ENCODE measurements at places on chromosomes 16 and 17. TPM values are rescaled to one million over a fixed set of nuclear protein-coding genes. Genes with fewer than 3 reads are reported as not detected.

ATP1B2 gene
- total RNA-seq = 10.2 TPM

SLC4A1 gene
- not detected for total RNA-seq

DNA sequence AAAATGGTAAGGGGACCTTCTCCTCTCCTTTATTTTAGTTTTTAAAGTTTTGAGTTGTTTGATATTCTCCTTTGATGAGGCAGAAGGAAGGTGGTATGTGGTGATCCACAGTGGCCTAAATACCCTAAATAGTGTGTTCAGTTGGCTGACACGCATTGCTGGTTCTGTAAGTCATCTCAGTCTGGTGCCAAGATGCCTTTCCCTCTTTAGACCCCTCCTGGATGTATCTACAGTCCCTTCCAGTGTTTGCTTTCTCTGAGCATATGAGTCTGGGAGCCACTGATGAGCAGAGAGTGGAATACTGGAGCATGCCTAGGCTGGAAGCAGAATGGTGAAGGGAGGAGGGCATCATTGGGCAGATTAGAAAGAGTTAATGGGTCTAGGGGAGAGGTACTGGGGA, 64.5 kb downstream of the NEUROD2 start:
- no peak for DNase-seq
- peaks cover 8% of the 10 kb centered on the region for H3K36me3 ChIP-seq
- H3K4me3 ChIP-seq = no peak overlapping the region
- peaks cover 3% of the 10 kb centered on the region for H3K4me1 ChIP-seq
- no peak overlapping the region for H3K27ac ChIP-seq

GRCh38 chr16:86367291-86368072, 142.8 kb upstream of the FOXF1 start:
- no peak overlapping the region for H3K4me3 ChIP-seq
- peaks cover 18% of the 10 kb centered on the region for H3K27me3 ChIP-seq
- H3K36me3 ChIP-seq = no peaks in the 10 kb centered on the region

DNA sequence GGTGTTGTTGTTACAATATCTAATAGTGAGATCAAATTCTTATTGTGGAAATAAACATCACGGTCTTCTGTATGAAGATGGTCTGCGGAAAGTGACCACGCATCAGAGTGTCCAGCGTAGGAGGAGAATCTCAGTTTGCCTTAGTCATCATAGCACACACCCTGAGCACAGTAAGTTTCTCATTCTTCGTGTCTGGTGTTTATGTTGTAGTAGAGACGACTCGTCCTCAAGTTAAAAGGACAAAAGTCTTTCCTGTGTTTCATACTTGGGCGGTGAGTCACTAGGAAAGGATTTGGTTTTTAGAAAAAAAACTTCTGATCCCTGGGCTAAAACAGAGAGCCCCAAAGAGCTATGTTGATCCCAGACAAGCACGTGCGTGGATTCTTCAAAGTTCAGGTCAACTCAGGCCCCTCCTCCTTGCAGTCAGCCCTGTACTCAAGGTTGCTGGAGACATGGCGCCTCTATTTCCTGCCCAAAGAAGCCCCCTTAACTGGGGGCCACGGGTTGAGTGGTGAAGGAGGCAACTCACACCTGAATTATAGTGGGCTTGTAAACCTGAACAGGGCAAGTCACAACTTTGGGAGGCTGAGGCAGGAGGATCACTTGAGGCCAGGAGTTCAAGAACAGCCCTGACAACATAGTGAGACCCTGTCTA, 170.4 kb downstream of the ZFHX3 start:
- no peaks in the 10 kb centered on the region for H3K27me3 ChIP-seq
- H3K4me3 ChIP-seq = no peak overlapping the region

DNA sequence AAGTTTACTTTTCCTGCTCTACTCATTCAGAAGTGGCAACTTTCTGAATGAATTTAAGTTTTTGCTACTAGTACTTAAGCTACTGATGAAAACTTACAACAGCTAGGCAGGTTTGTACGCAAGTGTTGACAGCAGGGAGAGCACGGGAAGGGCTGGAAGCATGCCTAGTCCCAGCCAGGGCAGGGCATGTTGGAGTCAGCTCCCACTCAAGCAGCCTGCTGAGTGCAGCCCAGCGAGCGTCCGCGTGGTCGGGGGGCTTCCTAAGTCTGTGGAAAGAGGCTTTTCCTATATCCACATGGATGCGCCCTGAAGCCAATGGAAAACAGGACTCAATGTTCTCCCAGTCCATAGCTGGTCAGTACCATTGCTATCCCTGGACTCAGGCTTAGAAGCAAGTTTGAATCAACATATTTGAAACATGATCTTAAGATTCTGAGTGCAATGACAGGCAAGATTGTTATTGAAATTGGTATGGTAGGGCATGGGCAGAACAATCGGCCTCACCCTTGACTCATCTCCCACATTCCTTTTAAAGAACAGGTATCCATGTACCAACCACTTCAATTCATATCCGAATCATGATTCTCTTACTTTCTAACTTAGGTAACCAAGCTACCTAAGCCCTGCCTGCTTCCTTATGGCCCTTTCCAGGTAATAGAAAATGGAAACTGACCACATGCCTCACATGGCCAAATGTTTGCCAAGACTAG, 22.5 kb downstream of the CYB5D2 start:
- no peaks in the 10 kb centered on the region for H3K27me3 ChIP-seq
- no peak overlapping the region for H3K27ac ChIP-seq

All from mesothelial cell of epicardium (in vitro differentiated cells).